ENCODE measurements at places on chromosomes 12 and 14. TPM values are rescaled to one million over a fixed set of nuclear protein-coding genes. Genes with fewer than 3 reads are reported as not detected.
A peak's percentile ranks its signal among the peaks of the same experiment; 100 is the strongest.

DNA sequence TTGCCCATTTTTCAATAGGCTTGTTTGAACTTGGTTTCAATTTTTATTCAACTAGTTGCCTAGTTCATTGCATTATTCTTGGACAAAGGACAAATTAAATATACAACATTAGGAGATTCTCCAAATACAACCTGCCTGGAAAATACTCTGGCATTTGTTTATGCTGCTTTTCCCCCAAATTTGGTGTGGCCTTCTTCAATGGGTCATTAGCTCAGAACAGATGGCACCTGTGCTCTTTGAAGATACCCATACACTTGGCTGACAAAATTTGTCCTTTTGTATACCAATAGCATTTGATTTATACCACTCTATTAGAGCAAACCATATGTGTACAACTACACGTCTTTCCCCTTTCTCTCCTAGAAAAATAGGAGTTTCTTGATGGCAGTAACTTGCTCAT lies 35.7 kb downstream of the WBP11 start:
- DNase-seq = no peak

- peak; percentile 61 for DNase-seq
Observed at GRCh38 chr14:55097881-55098560, 31.0 kb upstream of the LGALS3 start.

DNA sequence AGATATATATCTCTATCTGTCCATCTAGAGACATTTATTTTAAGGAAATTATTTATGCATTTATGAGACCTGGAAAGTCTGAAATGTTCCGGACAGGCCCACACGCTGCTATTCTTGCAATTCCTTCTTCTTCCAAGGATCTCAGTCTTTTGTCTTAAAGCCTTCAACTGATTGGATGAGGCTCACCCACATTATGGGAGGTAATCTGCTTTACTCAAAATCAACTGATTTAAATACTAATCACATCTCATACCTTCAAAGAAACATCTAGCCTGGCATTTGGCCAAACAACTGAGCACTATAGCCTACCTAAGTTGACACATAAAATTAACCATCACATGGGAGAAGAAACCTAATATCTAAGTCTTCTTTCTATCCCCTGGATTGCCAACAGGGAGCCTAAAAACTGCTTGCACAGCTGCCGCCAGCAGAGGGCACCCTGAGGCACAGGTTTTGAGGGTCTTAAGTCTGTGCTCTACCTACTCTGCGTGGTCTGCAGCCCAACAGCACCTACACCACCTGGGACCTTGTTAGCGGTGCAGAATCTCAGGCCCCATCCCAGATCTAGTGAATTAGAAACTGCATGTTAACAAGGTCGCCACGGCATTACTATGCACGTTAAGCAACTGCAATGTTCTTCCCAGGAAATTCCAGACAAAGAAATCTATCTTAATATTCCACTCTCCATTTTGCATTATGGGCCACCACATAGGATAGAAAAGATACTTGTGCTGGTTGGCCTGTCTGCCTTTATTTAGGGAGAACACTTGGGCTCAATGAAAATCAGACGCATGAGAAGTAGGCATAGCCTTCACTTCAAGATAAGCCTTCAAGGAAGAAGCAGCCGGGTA lies 249.7 kb downstream of the FOXG1 start:
- no peak for DNase-seq

DNA sequence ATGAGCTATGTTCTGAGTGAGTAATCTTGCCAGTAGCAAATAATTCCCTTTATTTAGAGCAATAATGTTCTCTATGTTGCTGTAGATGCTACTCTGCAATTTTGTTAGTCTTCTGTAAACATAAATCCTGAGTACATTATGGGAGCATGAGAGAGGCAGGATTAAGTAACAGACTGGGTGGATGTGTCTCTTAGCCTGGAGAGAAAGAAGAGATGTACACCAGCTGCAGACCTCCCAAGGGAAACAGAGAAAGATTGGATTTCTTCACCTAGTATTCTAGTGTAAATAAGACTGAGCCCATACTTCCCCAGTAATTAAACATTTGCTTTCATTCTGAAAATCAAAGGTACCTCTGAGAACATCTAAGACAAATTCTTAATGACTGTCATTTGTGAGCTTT lies 564.0 kb downstream of the TRHDE start:
- DNase-seq = no peak

- DNase-seq = no peak
Observed at GRCh38 chr12:132858718-132859266, 28.6 kb downstream of the CHFR start.

DNA sequence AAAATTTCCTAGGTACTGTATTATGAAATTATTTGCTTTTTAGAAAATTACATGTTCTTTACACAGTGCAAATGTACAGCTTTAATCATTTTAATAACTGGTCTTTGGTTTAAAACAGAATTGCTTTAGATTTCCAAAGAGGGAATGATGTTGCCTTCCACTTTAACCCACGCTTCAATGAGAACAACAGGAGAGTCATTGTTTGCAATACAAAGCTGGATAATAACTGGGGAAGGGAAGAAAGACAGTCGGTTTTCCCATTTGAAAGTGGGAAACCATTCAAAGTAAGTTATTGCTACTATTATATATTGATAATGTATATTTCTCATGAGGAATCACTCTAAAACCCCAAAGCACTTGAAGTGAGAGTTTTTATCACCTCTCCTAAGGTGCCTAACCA lies 13.4 kb downstream of the LGALS3 start:
- DNase-seq = no peak

DNA sequence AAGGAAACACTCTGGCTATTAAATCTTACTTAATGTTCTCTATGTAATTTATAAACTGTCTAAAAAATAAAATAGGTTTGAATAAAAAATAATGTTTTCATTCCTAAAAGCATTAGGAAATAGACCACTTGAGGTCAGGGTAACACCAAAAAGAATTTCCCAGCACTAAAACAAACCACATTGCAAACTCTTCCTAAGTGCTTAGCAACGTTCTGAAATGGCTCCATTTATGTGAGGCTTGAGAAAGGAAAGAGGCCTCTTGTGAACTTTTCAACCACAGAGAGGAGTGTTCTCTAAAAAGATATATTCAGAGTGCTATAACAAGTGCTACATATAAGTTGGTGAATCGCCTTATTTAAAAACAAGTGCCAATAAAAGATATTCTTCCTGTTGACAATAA lies 42.7 kb downstream of the ALX1 start:
- DNase-seq = no peak

DNA sequence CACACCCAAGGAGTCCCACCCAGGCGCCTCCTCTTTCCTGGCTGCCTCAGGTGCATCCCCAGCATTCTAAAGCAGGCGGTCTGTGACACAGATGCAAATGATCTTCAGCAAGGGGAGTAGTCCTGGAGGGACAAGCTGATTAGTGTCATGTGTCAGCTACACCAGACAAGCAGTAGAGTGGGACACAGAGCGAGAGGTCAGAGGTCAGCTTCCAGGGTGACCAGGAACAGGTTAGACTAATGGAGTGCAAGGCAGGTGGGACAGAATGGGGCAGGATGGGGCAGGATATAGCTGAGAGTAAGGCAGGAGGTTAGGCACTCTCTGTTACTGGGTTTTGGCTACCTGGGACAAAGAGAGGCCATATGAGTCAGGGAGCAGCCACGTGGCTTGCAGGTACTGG lies 534.0 kb downstream of the FUT8 start:
- DNase-seq = no peak

- DNase-seq = no peak
Observed at GRCh38 chr12:57552306-57552651, 2.4 kb downstream of the KIF5A start.

GRCh38 chr14:70640938-70641547 lies 673 bp upstream of the TTC9 start:
- DNase-seq = peak; percentile 54

DNA sequence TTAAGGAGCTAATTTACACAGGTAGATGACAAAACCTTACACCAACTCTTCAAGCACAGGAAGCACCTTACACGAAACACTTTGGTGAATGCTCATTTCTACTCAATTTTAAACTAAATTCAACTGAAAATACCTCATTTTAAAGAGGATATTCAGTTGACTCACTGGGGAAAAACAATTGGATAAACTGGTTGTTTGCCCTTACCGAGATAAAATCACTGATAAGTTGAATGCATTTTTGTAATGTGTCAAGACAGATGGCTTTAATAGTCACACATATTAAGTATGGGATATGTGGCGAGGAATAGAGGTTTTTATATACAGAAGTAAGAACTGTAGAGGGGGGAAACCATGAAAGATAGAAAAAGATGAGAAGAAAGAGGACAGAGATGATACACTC lies 105.4 kb downstream of the HMGA2 start:
- DNase-seq = no peak

DNA sequence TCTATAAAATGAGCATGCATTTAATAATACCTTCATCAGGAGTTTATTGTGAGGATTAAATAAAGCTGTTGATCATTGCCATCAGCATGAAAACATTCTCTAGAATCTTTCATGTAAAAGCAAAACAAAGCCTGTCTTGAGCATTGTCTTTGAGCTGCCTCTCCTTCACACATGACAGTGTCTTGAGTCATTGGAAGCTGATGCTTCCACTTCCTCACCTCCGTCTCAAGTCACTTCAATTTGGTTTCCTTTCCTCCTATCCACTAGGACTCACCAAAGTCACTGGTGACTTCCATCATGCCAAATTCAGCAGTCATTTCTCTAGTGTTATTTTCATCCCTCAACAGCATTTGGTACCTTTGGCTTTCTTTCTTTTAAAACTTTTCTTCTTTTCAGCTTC lies 31.6 kb upstream of the MYBPC1 start:
- no peak for DNase-seq

- no peak for DNase-seq
Observed at GRCh38 chr12:22653075-22653474, 28.1 kb downstream of the ETNK1 start.

GRCh38 chr12:9960590-9960989 lies 10.6 kb upstream of the CLEC12A start:
- DNase-seq = no peak

DNA sequence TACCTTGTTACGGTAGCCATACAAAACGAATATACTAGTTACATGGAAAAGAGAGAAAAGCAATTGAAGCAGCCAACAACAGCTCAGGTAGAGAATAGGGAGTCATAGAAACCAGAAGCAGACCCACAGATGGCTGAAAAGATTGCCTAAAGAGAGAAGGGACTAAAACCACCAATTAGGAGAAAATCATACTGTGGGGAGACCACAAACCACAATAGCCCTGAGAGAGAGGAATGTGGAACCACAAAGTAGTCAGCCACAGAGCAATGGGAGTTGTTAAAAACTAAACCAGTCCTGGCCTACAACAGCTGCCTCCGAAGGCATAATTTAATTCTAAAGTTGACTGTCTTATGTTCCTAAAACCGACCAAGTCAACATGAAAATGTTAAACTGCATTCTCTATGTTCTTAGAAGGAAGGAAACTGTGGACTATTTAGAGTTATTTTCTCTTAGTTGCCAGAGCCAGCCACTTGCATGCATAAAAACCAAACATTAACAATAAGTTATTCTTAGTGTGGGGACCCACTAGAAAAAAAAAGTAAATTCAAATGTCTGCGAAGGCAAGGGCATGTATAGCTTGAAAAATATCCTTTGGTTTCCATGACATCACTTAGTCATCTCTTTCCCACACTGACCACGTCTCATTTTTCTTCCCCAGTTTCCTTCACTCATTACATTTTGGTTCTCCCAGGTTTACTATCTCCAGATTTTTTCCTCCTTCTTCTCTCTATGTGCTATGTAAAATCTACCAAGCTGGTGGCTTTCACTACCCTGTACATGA lies 398.1 kb downstream of the NOVA1 start:
- no peak for DNase-seq

GRCh38 chr12:70045514-70045913 lies 197.7 kb upstream of the CNOT2 start:
- DNase-seq = no peak

- no peak for DNase-seq
Observed at GRCh38 chr12:50640321-50640939, 123.5 kb upstream of the ATF1 start.

DNA sequence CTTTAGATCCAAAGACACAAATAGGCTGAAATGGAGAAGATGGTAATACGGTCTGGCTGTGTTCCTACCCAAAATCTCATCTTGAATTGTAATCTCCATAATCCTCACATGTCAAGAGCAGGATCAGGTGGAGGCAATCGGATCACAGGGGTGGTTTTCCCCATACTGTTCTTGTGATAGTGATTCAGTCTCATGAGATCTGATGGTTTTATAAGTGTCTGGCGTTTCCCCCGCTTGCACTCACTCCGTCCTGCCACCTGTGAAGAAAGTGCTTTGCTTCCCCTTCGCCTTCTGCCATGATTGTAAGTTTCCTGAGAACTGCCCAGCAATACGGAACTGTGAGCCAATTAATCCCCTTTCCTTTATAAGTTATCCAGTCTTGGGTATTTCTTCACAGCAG lies 1795.5 kb upstream of the FLRT2 start:
- DNase-seq = no peak

GRCh38 chr14:61330511-61330910 lies 9.1 kb downstream of the PRKCH start:
- no peak for DNase-seq

GRCh38 chr12:130792821-130793553 lies 46.1 kb downstream of the STX2 start:
- DNase-seq = no peak

DNA sequence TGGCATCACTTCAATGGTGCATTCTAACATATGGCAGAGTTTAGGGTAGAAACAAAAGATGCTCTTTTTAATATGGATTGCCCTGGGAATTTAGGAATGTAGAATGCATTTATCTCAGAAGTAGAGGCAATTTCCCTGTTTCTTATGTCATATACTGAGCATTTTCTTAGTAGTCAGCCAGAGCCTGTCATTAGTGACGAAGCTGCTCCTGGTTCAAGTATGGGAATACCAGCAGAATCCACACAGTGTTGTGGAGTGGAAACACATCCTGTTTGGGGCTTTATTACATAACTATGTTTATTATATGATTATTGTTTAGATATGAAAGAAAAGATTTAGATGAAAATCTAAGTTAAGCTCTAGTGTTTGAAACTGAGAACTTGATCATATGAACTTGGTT lies 12.2 kb downstream of the CIPC start:
- DNase-seq = no peak

GRCh38 chr12:110307372-110307771 lies 26.3 kb downstream of the ATP2A2 start:
- no peak for DNase-seq

Gene ACVR1B
- total RNA-seq = 5.5 TPM

Gene KRT83
- total RNA-seq = not detected

Gene ENDOU
- not detected for total RNA-seq

Gene RASAL1
- total RNA-seq = 0.20 TPM

Gene RD3L
- not detected for total RNA-seq

Gene RPS6KA5
- 44.8 TPM for total RNA-seq

Gene KRT77
- not detected for total RNA-seq

Gene TMEM63C
- total RNA-seq = 0.45 TPM
